Epithelial cell of proximal tubule (primary cell): ENCODE measurements at places on chromosomes 3 and 15. TPM values are rescaled to one million over a fixed set of nuclear protein-coding genes. Genes with fewer than 3 reads are reported as not detected.

DNA sequence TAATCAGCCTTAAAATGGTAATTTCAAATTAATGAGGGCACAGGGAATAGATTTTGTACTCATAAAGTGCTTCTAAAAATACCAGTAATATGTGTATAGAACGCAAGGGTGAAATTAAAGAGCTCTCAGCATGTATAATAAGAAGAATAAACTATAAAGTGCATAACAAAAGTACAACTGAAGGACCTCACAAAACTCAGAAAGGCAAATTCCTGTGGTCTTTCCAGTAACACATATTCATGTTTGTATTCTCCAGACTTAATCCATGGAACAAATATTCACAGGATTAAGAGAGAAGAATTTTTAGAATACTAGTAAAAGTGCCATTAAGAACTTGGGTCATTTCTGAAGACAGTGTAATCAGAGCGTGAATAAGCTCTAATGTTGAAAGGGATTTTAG lies 646.3 kb downstream of the CADM2 start:
- DNase-seq: no peak

DNA sequence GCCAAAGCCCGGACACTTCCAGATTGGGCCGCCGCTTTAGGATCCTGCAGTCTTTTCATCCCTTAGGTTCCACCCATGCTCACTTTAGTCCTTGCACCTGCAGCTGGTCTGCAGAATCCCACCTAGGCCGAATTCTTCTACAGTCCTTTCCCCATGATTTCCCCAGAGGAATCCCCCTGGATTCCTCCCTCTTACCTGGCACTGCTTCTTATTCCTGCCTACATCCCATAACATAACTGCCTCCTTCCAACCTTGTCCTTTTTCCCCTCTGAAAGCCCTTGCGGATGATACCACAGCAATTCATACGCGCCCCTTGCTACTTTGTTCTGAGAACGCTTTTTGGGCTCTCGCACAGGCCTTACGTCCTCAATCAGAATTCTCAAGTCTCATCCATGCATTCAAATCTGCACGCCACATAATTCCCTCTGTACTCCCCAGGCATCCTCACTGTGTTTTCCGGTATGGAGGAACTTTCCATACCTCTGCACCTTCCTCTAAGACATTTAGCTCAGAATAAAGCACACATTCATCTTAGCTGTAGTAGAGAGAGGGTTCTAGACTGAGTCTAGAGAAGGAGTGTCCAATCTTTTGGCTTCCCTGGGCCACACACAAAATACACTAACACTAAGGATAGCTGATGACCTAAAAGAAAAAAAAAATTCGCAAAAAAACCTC lies 619 bp downstream of the EIF2AK4 start:
- DNase-seq: no peak

The SLCO2A1 gene
- 0.36 and 0.75 TPM in 2 replicates for total RNA-seq

The SENP8 gene
- total RNA-seq: 1.2 and 1.6 TPM in 2 replicates

The C3orf70 gene
- 0.63 and 0.72 TPM in 2 replicates for total RNA-seq

The CORO2B gene
- 13.5 and 18.3 TPM in 2 replicates for total RNA-seq
